GM19239 (cell line): ENCODE measurements at places on chromosomes 1 and 21.

- DNase-seq, result no peak
Observed at GRCh38 chr1:211947396-211948295, 87.7 kb downstream of the INTS7 start.

- DNase-seq, result no peak
Observed at GRCh38 chr1:229139331-229140118, 131.4 kb upstream of the RAB4A start.

GRCh38 chr1:100628631-100629081, 90.7 kb downstream of the GPR88 start:
- DNase-seq, result no peak

GRCh38 chr1:211642870-211643269, 32.6 kb downstream of the NEK2 start:
- no peak for DNase-seq

- no peak for DNase-seq
Observed at GRCh38 chr1:110062612-110063011, 7.9 kb downstream of the ALX3 start.

GRCh38 chr1:2503554-2504224, 22.7 kb downstream of the PANK4 start:
- no peak for DNase-seq

- no peak for DNase-seq
Observed at GRCh38 chr1:43370564-43370963, 2.8 kb upstream of the ELOVL1 start.

- no peak for DNase-seq
Observed at GRCh38 chr1:75742047-75742625, 17.6 kb downstream of the ACADM start.

DNA sequence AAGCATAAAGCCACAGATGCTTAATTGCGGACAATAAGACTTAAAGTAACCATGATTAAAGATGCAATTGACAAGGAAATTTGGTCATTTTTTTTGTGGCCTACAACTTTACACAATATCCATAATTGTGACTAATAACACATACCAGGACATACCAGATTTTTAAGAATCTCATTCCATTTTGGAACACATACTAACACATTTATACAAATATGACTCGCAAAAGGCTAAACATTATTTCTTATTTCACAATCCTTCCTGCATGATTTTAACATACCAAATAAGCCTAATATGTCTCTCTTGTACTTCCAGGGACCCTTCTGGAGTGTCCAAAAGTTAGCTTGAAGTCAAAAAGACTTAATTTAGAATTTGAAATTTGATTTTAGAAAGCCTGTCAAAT, 48.8 kb downstream of the DR1 start:
- DNase-seq, result no peak

GRCh38 chr1:21059021-21059420, 117.7 kb downstream of the EIF4G3 start:
- no peak for DNase-seq

DNA sequence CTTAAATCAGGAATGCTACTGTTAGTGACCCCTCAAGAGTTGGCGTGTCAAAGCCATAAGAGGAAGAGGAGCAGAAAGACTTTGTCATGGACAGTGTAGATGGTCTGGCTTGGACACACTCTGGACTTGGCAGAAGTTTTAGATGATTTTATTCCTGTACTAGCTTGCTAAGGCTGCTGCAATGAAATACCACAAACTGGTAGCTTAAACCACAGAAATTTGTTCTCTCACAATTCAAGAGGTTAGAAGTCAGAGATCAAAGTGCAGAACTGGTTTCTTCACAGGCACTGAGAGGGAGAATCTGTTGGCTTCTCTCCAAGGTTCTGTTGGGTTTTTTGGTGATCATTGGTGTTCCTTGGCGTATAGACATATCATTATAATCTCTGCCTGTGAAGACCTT, 869.8 kb upstream of the B3GALT2 start:
- DNase-seq, result no peak

DNA sequence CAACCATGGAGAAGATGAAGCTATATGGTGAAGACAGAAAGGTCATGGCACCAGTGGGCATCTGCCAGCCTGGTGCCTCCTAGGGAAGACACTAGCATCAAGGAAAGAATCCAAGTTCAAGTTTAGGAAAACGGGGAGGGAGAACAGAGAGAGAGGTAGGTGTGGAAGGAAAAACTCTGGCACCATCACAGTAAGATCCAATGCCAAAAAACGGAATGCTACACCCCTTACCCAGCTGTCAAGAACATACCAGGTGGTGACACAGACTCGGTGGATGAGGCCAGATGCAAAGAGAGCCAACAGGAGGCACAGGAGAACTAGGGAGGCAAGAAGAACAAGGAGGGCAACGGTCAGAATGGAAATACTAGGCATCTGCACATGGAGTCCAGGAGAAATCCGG, 3.6 kb downstream of the KRTCAP2 start:
- DNase-seq, result no peak
